ENCODE measurements at places on chromosomes 5 and 9.

- DNase-seq, result no peak
Observed at GRCh38 chr9:131609099-131609830, 63.9 kb downstream of the PRRT1B start.

DNA sequence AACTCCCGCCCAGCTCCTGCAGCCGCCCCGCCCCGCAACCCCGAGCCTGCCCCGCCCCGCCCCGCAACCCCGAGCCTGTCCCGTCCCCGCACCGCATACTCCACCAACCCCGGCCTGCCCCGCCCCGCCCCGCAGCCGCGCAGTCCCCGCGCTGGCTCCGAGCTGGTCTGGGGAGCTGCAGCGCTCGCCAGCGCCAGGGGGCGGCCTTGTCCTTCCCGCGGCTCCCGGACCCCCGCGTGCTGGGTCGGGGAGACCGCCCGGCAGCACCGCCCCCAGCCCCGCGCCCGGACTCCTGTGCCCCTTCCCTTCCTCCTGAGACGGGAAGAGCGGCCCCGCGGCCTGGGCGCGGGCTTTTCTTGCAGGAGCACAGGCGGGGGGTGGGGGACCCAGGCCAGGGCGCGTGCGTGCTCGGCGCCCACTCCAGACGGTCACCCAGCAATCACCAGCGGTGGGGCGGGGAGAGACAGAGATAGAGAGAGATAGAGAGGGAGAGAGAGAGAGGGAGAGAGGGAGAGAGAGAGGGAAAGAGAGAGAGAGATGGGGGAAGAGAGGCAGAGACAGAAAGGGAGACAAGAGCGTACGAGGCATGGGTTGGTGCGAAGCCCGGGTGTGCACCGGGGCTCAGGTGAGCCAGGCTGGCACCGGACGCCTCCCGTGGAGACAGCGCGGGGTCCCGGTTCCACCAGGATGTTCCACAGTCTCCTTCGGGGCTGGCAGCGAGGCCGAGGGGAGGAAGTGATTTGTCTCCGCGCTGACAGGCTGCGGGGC is 14.7 kb upstream of the TMEM250 start:
- no peak for DNase-seq

- DNase-seq, result peak; percentile 71
Observed at GRCh38 chr5:15008476-15008875, 136.9 kb upstream of the ANKH start.

DNA sequence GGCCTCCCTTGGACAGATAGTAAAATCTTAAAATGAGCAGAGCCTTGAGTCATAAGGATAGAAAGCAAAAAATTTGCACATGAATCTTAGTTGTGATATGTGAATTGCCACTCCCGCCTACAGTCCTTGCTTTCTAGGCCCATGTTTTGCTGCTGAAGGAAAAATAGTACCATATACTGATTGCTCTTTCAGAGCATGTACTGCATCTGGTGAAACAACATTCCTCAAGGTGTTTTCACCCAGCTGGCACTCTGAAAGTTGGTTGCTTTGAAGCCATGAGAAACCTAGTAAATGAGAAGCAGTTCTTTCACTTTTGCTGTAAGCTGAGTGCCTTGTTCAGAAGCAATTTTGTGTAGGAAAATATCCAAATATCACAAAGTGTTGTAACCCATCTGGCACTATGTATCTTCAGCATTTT is 10.3 kb downstream of the CDC37L1 start:
- no peak for DNase-seq

- DNase-seq, result no peak
Observed at GRCh38 chr9:3916411-3916810, 383.5 kb downstream of the GLIS3 start.

Data from gastrocnemius medialis (tissue), 4 donors.